ENCODE measurements at places on chromosomes 2 and 18. TPM values are rescaled to one million over a fixed set of nuclear protein-coding genes. Genes with fewer than 3 reads are reported as not detected.

UGT1A9 gene
- not detected for total RNA-seq

SLC39A6 gene
- total RNA-seq, result 25.7 TPM

GRCh38 chr18:76859474-76860339, 37.4 kb downstream of the ZNF236 start:
- peaks cover 12% of the 10 kb centered on the region for H3K4me1 ChIP-seq
- DNase-seq, result peak; percentile 57
- H3K36me3 ChIP-seq, result peaks cover 17% of the 10 kb centered on the region
- no peak overlapping the region for H3K4me3 ChIP-seq
- H3K27me3 ChIP-seq, result no peaks in the 10 kb centered on the region
- no peak overlapping the region for H3K27ac ChIP-seq

SCYGR5 gene
- total RNA-seq, result not detected

GRCh38 chr18:32468147-32468845, 2.4 kb downstream of the GAREM1 start:
- H3K27ac ChIP-seq, result no peak overlapping the region
- H3K4me1 ChIP-seq, result peaks cover 14% of the 10 kb centered on the region
- DNase-seq, result no peak
- H3K27me3 ChIP-seq, result peaks cover 5% of the 10 kb centered on the region

DNA sequence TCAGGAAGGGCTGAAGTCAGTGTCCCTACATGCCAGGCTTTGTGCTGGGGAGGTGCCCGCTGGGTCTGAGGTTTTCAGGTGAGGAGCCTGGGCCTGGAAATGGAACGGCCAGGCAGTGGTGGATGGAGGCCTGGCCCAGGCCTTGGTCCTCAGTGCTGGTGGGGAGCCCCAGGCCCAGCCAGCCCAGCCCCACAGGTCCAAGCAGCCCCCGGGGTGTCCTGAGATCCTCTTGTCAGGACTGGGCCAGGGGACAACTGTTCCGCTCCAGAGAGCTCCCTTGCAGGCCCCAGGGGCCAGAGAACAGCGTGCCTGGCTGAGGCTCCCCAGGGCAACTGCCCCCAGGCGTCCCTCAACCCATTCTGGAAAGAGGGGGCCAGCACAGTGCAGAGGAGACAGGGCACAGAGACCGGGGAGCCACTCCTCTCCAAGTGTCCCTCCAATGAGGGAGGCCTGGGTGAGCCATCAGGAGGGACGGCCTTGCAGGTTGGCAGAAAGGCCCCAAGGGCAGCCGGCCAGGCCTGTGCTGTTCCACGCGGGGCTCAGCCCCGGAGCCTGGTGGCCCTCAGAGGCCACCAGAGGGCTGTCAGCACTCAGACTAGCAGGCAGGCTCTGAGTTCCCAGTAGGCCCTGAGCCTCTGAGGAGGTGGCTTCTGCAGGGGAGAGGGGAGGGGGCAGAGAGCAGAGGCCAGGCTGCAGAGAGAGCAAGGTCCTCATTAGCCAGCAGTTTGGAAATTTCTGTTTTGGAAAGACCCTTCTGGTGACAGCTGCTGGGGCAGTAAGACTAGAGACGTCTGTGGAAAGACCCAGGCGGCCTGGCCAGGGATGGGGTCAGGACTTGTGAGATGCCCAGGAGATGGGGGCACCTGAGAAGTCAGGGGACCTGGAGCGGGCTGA, 29.4 kb upstream of the SNED1 start:
- H3K4me3 ChIP-seq, result no peak overlapping the region
- H3K36me3 ChIP-seq, result no peaks in the 10 kb centered on the region
- DNase-seq, result peak; percentile 7
- no peaks in the 10 kb centered on the region for H3K4me1 ChIP-seq

DNA sequence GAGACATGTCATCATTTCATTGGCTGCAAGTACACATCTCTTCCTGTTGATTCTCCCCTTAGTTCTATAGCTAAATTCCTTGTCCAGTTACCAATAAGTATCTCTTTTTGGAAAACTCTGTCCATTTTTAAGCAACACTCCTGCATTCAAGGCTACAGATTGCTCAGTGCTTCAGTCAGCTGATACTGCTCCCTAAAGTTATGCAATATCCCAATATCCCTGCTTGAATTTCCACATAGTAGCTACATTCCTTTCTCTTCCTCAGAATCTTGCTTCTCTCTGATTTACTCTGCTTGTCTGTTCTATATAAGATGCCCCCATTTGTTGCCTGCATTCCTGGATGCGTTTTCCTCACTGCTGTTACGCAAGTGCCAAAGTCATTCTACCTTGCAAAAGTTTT, 109.8 kb downstream of the PARD3B start:
- no peak for DNase-seq
- no peaks in the 10 kb centered on the region for H3K27me3 ChIP-seq

FBXO41 gene
- 17.7 TPM for total RNA-seq

- H3K4me3 ChIP-seq, result no peak overlapping the region
- H3K27ac ChIP-seq, result no peak overlapping the region
- no peak for DNase-seq
- H3K4me1 ChIP-seq, result no peaks in the 10 kb centered on the region
- no peaks in the 10 kb centered on the region for H3K36me3 ChIP-seq
Measured at GRCh38 chr2:160582490-160583145, 89.0 kb upstream of the RBMS1 start.

GRCh38 chr2:228707846-228708245, 526.4 kb upstream of the SPHKAP start:
- H3K36me3 ChIP-seq, result no peaks in the 10 kb centered on the region
- H3K4me3 ChIP-seq, result no peak overlapping the region
- H3K27ac ChIP-seq, result no peak overlapping the region
- DNase-seq, result no peak

- no peak for DNase-seq
- H3K4me3 ChIP-seq, result no peak overlapping the region
- peaks cover 31% of the 10 kb centered on the region for H3K36me3 ChIP-seq
- H3K27me3 ChIP-seq, result no peaks in the 10 kb centered on the region
- peaks cover 4% of the 10 kb centered on the region for H3K4me1 ChIP-seq
Measured at GRCh38 chr2:10354399-10354798, 51.7 kb downstream of the HPCAL1 start.

GRCh38 chr2:46570396-46570795, 91.0 kb downstream of the TMEM247 start:
- H3K4me3 ChIP-seq, result no peak overlapping the region
- no peak for DNase-seq
- no peaks in the 10 kb centered on the region for H3K36me3 ChIP-seq
- H3K4me1 ChIP-seq, result no peaks in the 10 kb centered on the region
- H3K27ac ChIP-seq, result no peak overlapping the region

KCNK3 gene
- not detected for total RNA-seq

- H3K36me3 ChIP-seq, result peaks cover 3% of the 10 kb centered on the region
- no peaks in the 10 kb centered on the region for H3K27me3 ChIP-seq
- DNase-seq, result no peak
Measured at GRCh38 chr2:128315829-128316776, 2.6 kb downstream of the HS6ST1 start.

DNA sequence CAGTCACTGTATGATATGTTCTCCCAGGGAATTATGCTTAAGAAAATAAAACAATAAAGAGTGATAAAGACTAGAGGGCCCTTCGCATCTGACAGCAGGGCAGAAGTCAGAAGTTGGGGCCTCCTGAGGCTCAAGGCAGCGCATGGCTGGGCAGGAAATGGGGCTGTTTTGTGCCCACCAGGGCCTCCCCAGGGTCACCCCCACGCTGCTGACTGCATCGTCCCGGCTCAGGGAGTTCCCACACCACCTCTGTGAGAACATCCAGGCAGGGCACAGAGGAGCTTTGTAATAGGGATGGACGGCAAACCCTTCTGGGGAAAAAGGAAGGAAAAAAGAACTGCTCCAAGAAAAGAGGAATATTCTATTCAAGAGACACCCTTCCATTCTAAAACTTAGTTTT, 41.2 kb downstream of the PAX3 start:
- H3K27me3 ChIP-seq, result no peaks in the 10 kb centered on the region
- H3K27ac ChIP-seq, result no peak overlapping the region
- no peak for DNase-seq
- no peaks in the 10 kb centered on the region for H3K4me1 ChIP-seq
- H3K4me3 ChIP-seq, result no peak overlapping the region

C2orf81 gene
- 8.3 TPM for total RNA-seq

CRYGD gene
- not detected for total RNA-seq

DNA sequence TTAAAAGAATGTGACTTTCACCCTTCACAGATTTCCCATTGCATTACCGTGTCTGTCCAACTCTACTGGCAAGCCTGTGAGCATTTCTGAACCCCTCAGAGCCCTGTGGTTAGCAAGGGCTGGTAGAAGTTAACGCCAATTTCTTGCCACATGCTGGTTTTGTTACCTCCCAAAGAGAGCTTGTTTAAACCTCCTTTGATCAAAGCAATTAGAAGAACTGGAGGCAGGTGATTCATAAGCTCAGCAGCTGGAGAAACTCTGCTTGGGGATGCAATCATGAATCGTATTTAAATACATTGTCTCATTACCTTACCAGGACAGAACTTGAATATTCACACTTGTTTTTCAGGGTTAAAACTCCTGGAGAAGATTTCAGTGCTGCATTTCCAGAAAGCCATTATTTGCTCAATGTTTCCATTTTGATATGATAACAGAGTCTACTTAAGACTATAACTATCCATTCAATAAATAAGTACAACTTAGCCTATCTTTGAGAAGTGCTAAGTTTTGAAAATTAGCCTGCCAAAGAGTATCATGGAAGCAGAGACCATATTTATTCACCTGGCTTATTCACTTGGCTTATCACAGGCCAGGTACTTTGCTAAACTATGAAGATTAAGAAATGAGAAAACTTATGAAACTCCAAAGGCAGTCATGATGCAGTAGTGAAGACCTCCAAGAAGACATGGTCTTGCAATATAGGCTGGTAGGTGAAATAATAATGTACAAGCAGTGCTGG, 292.8 kb downstream of the INSIG2 start:
- DNase-seq, result no peak
- H3K27me3 ChIP-seq, result no peaks in the 10 kb centered on the region
- no peak overlapping the region for H3K4me3 ChIP-seq
- H3K36me3 ChIP-seq, result no peaks in the 10 kb centered on the region
- no peaks in the 10 kb centered on the region for H3K4me1 ChIP-seq
- no peak overlapping the region for H3K27ac ChIP-seq

- no peaks in the 10 kb centered on the region for H3K4me1 ChIP-seq
- no peak for DNase-seq
- H3K27me3 ChIP-seq, result no peaks in the 10 kb centered on the region
Measured at GRCh38 chr2:121136323-121136722, 148.7 kb downstream of the TFCP2L1 start.

DNA sequence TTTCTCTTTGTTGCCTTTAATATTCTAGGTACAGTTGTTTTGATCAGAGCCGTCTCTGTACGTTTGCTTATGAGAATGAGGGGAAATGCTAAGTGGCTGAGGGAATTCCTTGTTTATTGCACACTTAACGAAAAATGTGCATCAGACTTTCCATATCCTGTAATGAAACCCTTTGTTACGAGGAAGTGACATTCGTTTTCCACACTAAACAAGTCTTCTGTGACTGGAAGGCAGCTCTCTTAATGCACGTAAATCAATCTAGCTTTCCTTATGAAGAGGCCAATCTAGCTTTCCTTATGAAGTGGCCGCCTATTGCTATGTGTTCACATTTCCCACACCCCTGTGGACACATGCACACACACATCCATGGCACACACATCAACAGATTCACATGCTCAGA, 186.2 kb downstream of the SNTG2 start:
- no peak overlapping the region for H3K4me3 ChIP-seq

DCDC2C gene
- total RNA-seq, result not detected

DNA sequence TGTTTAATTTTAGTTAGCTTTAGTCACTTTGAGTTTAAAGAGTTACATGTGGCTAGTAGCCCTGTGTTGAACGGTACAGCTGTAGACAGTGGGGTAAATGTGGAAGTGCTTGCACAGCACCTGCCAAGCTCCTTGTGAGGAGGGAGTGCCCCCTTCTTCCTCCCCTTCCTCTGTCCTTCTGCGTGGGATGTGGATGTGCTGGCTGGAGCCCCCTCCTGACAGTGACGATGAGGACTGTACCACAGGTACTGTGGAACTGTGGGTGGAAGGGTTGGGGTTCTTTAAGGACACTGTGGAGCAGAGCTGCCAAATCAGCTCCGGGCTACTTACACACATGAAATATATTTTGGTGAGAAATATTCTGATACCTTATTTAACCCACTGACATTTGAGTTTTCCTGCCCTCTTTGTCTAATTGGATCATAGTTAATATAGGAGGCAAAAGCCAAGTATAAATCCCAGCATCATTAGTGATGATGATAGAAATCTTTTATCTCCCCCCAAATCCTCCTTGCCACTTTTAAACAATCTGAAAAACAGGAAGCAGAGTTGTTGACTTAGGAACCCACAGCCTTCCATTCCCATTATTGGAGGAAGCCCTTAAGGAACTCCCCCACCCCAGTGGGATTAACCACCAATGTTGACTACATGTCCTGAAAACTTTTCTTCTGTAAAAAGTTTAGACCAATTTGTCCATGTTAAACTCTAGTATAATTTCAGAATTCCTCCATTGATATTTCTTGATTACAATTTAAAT, 181.3 kb downstream of the PTPRM start:
- H3K27me3 ChIP-seq, result no peaks in the 10 kb centered on the region
- no peak for DNase-seq
- H3K4me3 ChIP-seq, result no peak overlapping the region
- H3K27ac ChIP-seq, result no peak overlapping the region
- H3K36me3 ChIP-seq, result no peaks in the 10 kb centered on the region
- no peaks in the 10 kb centered on the region for H3K4me1 ChIP-seq

DNA sequence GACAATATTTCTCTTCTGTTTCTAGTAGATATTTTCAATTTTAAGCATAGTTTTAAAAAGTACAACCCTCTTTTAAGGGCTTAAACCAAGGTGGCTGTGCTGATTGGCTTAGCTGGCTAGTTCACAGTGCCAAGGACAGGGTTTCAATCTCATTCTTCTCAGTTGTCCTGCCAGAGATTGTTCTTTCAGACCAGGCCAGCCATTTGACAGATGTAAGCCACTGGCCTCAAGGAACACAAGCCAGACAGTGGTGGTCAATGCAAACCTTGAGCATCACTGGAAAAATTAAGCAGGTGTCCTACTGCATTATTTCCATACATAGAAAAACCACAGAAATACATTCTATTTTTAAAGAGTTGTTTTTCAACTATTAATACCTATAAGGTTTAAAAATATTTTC, 5.9 kb downstream of the RNF103 start:
- peaks cover 8% of the 10 kb centered on the region for H3K4me1 ChIP-seq
- peaks cover 4% of the 10 kb centered on the region for H3K36me3 ChIP-seq
- H3K27me3 ChIP-seq, result no peaks in the 10 kb centered on the region
- DNase-seq, result no peak
- no peak overlapping the region for H3K27ac ChIP-seq
- H3K4me3 ChIP-seq, result no peak overlapping the region

- no peak overlapping the region for H3K4me3 ChIP-seq
- H3K36me3 ChIP-seq, result no peaks in the 10 kb centered on the region
- peaks cover 3% of the 10 kb centered on the region for H3K4me1 ChIP-seq
- H3K27ac ChIP-seq, result no peak overlapping the region
- H3K27me3 ChIP-seq, result no peaks in the 10 kb centered on the region
- no peak for DNase-seq
Measured at GRCh38 chr18:21759836-21760235, 19.2 kb downstream of the MIB1 start.

DNA sequence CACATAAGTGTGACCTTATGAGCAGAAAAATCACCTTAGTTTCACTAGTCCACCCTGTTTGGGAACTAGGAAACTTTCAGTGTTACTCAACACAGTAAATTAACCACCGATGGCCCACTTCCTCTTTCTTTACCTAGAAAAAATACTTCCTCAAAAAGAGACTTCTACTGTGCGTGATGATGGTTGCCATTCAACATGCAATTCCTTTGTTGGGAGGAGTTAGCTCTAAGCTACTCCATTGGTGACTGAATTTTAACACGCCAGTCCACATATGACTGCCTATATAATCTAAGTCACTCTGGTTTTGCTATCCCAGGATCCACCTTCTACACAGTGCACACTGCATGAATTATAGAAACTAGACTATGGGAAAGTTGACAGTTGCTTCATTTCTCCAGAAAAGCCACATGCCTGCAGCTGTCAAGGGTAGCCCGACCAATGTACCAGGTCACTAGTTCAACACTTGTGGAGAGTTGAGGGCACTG, 47.8 kb upstream of the REG3G start:
- H3K4me1 ChIP-seq, result no peaks in the 10 kb centered on the region
- no peak overlapping the region for H3K27ac ChIP-seq
- no peak overlapping the region for H3K4me3 ChIP-seq
- no peaks in the 10 kb centered on the region for H3K27me3 ChIP-seq

All from naive thymus-derived CD4-positive, alpha-beta T cell (primary cell).